ENCODE measurements at places on chromosomes 5 and 9.
A peak's percentile ranks its signal among the peaks of the same experiment; 100 is the strongest.

- DNase-seq = no peak
Observed at GRCh38 chr5:131392466-131393095, 128.7 kb downstream of the CDC42SE2 start.

DNA sequence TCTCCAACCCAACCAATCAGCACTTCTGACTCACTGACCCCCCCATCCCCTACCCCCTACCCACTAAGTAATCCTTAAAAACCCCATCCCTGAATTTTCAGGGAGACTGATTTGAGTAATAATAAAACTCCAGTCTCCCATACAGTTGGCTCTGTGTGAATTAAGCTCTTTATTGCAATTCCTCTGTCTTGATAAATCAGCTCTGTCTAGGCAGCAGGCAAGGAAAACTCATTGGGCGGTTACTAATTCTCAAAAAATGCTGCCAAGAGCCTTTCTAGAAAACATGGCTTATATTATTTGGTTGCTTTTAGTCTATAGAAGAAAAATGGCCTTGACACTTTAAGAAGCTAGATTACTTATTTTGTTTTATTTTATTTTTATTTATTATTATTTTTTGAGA is 131.7 kb downstream of the SUSD1 start:
- DNase-seq = no peak

- DNase-seq = no peak
Observed at GRCh38 chr5:134494780-134495179, 30.7 kb upstream of the JADE2 start.

DNA sequence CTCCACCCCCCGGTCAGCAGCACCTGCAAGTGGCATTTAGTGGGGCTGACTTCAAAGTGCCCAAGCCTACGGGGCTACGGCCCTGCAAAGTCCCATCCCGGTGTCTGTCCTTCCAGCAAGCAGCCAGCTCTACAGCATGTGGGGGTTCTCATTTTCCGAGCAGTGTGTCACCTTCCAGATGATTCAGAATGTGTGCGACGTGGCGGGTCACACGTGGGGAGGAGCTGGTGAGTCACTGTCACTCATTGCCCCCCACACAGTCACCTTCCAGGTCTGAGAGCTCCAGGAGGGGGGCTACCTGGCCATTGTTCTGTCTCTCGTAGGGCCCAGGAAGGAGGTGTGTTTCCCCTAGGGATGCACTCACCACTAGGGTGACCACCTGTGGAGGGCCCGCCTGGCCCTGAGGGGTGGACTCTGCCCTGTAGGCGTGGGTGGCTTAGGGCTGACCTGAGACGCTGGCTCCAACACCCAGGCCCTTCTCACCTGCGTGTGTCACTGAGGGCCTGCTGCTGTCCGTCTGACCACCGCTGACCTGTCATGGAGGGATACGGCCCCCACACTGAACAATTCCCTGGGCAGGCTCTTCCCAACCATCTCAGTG is 70.2 kb downstream of the SEMA4D start:
- peak; percentile 31 for DNase-seq

DNA sequence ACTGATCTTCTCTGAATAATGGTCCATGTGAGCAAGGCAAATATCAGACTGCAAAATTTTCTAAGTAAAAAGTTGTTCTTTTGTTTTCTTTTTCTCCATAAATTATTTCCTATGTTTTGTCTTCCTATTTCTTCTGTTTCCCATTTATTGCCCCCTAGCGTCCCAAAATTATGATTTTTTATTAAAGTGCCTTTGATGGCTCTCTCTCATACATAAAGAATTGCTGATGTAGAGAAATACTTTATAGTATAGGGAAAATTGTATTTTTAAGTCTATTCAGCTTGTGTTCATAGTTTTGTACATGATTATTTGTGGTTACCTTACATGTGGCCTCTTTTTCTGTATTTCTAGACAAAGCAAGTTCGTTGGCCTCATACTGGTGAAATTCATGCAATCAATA is 1031.2 kb downstream of the EFNA5 start:
- no peak for DNase-seq

GRCh38 chr5:81552852-81553566 is 159.1 kb upstream of the ACOT12 start:
- no peak for DNase-seq

GRCh38 chr5:81336556-81336955 is 35.2 kb downstream of the ZCCHC9 start:
- DNase-seq = no peak

DNA sequence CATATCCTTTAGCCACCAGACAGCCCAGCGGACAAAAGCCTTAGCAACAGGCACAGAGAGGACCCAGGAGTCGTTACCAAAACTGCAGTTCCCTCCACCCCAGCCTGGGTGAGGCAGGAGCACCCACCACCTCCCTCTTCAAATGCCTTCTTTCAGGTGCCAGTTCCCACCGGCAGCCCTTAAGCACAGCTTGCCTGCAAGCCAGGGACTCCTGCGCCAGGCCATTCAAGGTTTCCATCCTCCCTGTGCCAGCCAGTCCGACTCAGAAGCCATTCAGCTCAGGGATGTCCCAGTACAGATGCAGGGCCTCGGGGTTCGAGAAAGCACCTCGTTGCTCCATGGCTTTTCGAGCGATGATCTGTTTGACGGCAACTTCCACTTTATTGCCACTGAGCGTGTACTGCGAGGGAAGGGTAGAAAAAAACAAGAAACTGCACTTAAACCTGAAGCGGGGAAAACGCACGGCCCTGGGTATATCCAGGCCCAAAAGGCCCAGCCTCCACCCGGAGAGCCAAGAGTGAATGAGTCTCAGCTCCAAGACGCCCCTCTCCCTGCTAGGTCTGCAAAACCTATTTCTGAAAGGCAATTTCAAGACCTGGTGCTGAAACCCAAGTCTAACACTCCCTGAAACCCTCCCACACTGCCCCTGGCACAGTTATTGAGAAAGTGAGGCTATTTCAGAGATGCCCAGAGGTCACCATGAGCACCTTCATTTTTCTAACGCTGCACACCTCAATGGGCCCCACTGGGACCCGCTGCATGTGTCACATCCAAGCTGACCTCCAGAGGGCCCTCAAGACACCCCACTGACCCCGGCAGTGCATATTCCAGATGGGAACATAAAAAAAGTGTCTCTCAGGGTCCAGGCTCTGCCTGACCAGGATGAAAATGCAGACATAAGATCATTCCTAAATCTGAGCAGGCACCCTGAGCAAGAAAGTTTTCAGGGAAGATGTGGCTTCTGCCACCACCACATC is 36.8 kb upstream of the ZNF354A start:
- no peak for DNase-seq

DNA sequence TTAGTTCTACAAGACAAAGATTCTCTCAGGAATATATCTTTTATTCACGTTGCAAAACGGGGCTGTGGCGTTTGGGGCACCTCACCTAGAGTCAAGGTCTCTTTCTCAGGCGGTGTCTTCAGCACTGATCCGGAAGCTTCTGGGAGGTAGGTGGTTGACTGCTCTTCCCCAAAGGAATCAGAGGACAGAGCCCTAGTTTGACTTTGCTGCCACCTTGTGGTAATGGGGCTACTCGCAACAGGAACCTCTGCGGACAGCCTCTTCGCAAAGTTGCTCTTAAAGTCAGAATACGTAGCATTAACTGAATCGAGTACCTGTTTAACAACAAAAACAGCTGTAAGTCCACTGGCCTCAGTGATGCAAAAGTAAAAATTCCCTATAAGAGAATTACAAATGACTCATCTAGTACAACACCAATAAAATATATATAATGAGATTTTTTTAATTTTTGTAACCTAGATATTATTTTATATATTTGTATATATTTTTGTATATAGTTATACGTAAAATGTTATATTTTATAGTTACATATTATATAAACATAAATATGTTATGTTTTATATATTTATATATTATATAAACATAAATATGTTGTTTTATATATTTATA is 13.3 kb upstream of the GPX8 start:
- peak; percentile 80 for DNase-seq

Data from CD4-positive, alpha-beta T cell treated with Interferon gamma for 1 hour (primary cell).